ENCODE measurements at places on chromosomes 2 and 18. TPM values are rescaled to one million over a fixed set of nuclear protein-coding genes. Genes with fewer than 3 reads are reported as not detected.

DNA sequence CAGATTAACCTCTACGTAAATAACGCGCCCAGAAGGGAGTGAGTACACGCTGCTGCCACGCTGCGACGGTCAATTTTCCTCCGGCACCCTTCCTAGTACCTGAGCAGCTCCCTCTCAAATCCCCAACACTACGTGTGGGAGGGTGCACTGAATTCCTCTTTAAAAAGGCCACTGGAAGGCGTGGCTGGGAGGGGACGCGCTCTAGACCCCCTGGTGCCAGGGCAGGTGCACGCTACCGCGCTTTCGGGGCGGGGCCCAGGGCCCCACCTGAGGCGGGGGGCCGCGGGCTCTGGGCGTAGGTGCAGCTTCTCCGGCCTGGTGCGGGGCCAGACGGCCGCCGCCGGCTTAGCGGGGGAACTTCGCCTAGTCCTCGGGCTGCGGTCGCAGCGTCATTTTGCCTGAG lies 668 bp upstream of the ANKRD12 start:
- no peak for DNase-seq

DNA sequence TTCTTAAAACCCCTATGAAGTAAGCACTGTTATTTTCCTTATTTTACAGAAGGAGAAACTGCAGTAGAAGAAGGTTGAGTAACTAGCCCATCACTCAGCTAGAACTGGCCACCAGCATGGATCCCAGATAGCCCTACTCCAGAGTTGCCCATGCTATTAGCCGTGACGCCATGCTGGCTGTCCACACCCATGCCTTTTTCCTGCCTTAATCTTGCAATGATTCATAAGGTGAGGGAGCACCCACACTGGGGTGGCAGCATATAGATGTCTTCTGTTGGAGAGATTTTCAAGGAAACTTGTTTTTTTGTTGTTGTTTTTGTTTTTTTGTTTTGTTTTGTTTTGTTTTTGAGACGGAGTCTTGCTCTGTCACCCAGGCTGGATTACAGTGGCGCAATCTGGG lies 204.1 kb upstream of the HAAO start:
- no peak for DNase-seq

GRCh38 chr2:32289165-32289999 lies 11.7 kb downstream of the YIPF4 start:
- peak; percentile 80 for DNase-seq

DNA sequence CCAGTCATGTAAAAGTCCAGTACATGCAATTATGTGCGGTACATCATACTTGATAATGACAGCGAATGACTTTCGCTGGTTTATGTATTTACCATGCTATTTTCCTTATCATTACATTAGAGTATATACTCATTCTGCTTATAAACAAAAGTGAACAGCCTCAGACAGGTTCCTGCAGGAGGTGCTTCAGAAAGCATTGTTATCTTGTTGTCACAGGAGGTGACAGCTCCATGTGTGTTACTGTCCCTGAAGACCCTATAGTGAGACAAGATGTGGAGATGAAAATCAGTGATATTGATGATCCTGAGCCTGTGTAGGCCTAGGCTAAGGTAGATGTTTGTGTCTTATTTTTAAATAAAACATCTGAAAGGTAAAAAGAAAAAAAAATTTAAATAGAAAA lies 15.3 kb upstream of the MPPE1 start:
- DNase-seq, result no peak

- DNase-seq, result no peak
These were observed 19.6 kb downstream of the LPIN1 start for GRCh38 chr2:11766016-11766415.

DNA sequence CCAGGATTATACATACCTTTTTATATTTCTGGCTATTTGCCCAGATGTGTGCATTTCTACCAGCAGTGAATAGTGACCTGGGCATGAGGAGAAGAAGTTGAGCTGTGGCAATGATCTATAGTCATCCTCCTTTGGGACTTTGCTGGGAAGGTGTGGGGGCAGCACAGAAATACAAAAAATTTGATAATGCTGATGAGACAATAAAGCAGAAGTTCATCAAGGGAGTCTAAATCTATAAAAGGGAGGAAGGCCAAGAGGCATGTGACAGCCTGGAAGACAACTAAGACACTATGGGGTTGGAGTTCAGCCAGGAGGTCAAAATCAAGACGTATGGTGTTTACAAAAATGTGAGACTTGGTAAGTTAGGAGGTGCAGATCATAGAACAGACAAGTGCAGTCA lies 52.2 kb downstream of the FSHR start:
- no peak for DNase-seq

CYRIA gene
- total RNA-seq, result 0.13 TPM

DNA sequence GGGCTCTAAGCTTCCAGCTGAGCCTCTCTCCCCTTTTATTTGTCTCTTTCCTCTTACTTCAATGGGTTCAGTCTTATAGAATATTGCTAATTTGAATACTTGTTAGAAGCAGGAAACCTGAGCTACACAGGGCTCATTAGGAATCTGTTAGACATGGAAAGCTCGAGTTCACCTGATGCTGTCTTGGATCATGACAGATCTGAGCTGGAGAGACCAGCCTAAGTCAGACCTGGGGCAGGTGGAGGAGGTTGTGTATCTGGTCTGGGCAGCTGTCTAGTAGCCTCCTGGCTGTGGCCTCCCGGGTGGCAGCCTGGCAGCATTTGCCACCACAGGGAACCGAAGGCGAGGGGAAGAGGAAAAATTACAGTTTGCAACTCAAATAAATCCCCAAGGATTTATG lies 185.9 kb downstream of the ICOS start:
- DNase-seq, result no peak

DNA sequence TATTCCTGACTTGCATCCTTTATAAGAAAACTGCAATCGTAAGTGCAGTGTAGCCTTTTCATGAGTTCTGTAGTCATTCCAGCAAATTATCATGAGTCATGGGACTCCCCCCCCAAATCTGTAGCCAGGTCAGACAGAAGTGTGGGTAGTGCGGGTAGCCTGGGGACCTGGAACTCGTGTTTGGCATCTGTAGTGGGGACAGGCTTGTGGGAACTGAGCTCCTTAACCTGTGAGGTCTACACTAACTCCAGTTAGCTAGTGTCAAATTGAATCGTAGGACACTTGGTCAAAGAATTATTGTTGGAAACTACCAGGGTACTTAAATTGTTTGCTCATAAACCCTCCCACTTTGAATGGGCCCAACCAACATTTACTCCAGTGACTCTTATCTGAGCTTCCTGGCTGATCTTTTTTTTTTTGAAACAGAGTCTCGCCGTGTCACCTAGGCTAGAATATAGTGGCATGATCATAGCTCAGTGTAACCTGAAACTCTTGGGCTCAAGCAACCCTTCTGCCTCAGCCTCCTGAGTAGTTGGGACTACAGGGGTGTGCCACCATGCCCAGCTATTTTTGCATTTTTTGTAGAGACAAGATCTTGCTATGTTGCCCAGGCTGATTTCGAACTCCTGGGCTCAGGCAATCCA lies 12.4 kb downstream of the PFN4 start:
- no peak for DNase-seq

- peak; percentile 33 for DNase-seq
These were observed 56.8 kb downstream of the SRD5A2 start for GRCh38 chr2:31523871-31524492.

- DNase-seq, result no peak
These were observed 54.8 kb downstream of the AP1S3 start for GRCh38 chr2:223782629-223783028.

DNA sequence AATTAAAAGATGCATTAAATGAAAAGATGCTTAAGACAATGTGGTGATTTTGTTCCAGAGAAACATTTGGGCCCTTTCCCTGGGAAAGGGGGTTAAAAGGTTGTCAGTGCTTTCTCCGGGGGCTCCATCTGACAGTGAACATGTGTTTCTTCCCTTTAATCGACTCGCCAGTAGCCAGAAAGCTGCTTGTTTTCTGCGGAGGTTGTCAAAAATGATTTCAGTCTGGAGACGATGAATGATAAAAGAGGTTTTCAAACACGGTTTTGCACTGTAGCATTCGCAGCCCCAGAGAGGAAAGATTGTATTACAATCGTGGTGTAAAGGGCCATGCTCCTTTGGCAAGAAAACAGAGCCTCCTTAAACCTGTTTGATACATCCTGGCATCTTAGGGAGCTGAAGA lies 111.5 kb upstream of the MEIS1 start:
- no peak for DNase-seq

GRCh38 chr2:234992624-234993349 lies 41.0 kb downstream of the SH3BP4 start:
- no peak for DNase-seq

C2orf72 gene
- total RNA-seq, result 3.2 TPM

- no peak for DNase-seq
These were observed 145.9 kb downstream of the CCDC74A start for GRCh38 chr2:131673400-131674173.

DNA sequence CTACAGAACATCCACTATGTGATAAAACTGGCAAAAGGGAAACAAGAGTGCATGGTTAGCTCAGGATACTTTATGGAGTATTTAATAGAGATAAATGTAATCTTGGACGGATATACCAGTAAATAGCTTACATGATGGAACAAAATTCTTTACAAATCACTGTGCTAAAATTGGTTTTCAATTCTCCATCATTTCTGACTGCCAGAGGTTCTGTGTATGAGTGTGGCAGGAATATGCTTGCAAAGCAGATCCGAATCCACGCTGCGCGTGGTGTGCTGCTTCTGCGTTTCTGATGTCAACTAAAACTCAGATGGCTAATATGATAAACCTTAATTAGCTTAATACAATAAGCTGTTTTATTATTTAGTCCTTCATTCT lies 2.1 kb downstream of the ZNF532 start:
- no peak for DNase-seq

GRCh38 chr2:178536037-178536436 lies 55.8 kb downstream of the PLEKHA3 start:
- no peak for DNase-seq

MALL gene
- 159 TPM for total RNA-seq

- DNase-seq, result no peak
These were observed 60.6 kb downstream of the C2orf74 start for GRCh38 chr2:61222567-61222966.

DNA sequence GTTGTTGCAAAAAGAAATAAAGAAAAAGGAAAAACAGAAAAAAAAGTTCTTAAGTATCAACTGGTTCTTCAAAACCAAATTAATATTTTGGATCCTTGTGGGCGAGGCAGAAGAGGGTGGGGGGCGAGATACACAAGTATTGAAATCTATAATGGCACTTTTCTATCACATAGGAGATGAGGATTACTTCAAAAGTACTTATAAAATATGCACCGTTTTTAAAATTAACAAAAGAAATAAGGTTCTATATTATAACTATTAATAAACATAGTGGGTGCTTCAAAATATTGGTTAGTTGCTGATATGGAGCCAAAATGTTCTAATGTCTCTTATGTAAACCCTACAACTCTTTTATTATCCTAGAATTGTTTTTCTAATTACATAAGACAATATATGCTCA lies 2.1 kb downstream of the FECH start:
- DNase-seq, result no peak

DNA sequence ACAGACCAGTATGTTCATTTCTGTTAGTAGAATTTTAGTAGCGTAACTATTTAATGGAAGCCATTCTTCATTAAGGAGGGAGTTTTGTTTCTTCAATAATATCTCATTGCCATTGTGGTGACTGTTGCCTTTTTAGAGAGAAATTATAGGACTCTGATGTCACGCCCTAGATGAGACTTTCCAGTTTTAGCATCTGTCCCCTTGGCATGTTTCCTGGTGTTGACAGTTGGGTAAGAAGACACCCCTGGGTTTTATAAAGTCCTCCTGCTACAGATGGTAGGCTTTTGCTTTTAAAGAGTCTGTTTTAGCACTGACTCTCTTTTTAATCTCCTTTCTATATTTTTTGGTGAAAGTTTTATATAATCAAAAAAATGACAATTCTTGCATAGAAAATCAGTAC lies 41.9 kb downstream of the KCNJ3 start:
- no peak for DNase-seq

- DNase-seq, result no peak
These were observed 374.4 kb upstream of the SALL3 start for GRCh38 chr18:78605255-78605654.

- no peak for DNase-seq
These were observed 280.1 kb downstream of the PTH2R start for GRCh38 chr2:208686665-208687064.

ANTXR1 gene
- total RNA-seq, result 132 TPM

DNA sequence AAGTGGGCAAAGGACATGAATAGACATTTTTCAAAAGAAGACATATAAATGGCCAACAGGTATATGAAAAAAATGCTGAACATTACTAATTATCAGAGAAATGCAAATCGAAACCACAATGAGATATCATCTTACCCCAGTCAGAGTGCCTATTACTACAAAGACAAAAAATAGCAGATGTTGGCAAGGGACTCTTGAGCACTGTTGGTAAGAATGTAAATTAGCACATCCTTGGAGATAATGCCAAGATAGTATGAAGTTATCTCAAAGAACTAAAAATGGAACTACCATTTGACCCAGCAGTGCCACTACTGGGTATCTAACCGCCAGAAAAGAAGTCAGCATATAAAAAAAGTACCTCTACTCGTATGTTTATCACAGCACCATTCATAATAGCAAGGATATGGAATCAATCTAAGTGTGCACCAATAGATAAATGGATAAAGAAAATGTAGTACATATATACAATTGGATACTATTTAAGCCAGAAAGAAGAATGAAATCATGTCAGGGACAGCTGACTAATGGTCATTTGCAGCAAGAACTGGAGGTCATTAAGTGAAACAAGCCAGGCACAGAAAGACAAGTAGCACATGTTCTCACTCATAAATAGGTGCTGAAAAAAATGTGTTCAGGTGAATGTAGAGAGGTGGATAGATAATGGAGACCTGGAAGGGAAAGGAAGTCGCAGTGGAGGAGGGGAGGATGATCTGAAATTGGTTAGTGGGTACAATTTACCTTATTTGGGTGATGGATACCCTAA lies 141.7 kb upstream of the B3GNT2 start:
- DNase-seq, result no peak

Data from Panc1 (cell line).